Fibroblast of the aortic adventitia (primary cell): ENCODE measurements at places on chromosomes 7 and 10. TPM values are rescaled to one million over a fixed set of nuclear protein-coding genes. Genes with fewer than 3 reads are reported as not detected.

The BLNK gene
- not detected in 2 replicates for total RNA-seq

The PON1 gene
- not detected in 2 replicates for total RNA-seq

The TMEM168 gene
- 25.6 and 31.6 TPM in 2 replicates for total RNA-seq

The TBL2 gene
- 16.4 and 44.6 TPM in 2 replicates for total RNA-seq

The TUBAL3 gene
- total RNA-seq, result not detected in 2 replicates

The CCT6A gene
- total RNA-seq, result 188 and 193 TPM in 2 replicates

The GNAT3 gene
- total RNA-seq, result not detected in 2 replicates

The AKR1C2 gene
- 48.2 and 376 TPM in 2 replicates for total RNA-seq

The TFAM gene
- 24.9 and 43.7 TPM in 2 replicates for total RNA-seq

The LIPA gene
- total RNA-seq, result 30.6 and 55.2 TPM in 2 replicates

The TMEM273 gene
- total RNA-seq, result 0.57 TPM in 1 of 2 replicates, not detected in the other

The FKBP9 gene
- 387 and 831 TPM in 2 replicates for total RNA-seq

The MSMB gene
- total RNA-seq, result not detected in 2 replicates

The KCNIP2 gene
- 0.82 and 1.2 TPM in 2 replicates for total RNA-seq

The SPDYE6 gene
- not detected in 2 replicates for total RNA-seq

The TBATA gene
- total RNA-seq, result not detected in 2 replicates

The NUTM2E gene
- under 0.01 TPM in 1 of 2 replicates, not detected in the other for total RNA-seq

The CD36 gene
- 1.7 and 561 TPM in 2 replicates for total RNA-seq

The MYL10 gene
- total RNA-seq, result not detected in 2 replicates

The HGF gene
- total RNA-seq, result 35.1 and 194 TPM in 2 replicates

The PAOX gene
- 4.9 and 5.4 TPM in 2 replicates for total RNA-seq

The RSPH10B2 gene
- total RNA-seq, result not detected in 2 replicates

The GDF10 gene
- total RNA-seq, result 11.1 TPM in 1 of 2 replicates, not detected in the other

The INTS1 gene
- 44.2 and 53.1 TPM in 2 replicates for total RNA-seq

The CALN1 gene
- not detected in 2 replicates for total RNA-seq

The TSPAN33 gene
- not detected in 2 replicates for total RNA-seq

The SKIDA1 gene
- total RNA-seq, result 0.41 and 0.90 TPM in 2 replicates

The HOXA5 gene
- total RNA-seq, result 0.72 and 2.4 TPM in 2 replicates

The AKR1B15 gene
- not detected in 2 replicates for total RNA-seq

The GOLGA7B gene
- not detected in 2 replicates for total RNA-seq

The CPVL gene
- 0.54 and 3.2 TPM in 2 replicates for total RNA-seq

The C10orf53 gene
- not detected in 2 replicates for total RNA-seq

The ATG9B gene
- under 0.01 and 0.98 TPM in 2 replicates for total RNA-seq

The TRIM50 gene
- not detected in 2 replicates for total RNA-seq

The IQUB gene
- total RNA-seq, result 0.81 and 2.7 TPM in 2 replicates

The GTF2IRD1 gene
- 5.9 and 6.4 TPM in 2 replicates for total RNA-seq

The AQP1 gene
- total RNA-seq, result 2.8 and 4.5 TPM in 2 replicates
